ENCODE measurements at places on chromosomes 6 and 20. TPM values are rescaled to one million over a fixed set of nuclear protein-coding genes. Genes with fewer than 3 reads are reported as not detected.

The ARFGEF3 gene
- polyA plus RNA-seq = 7.3 TPM

The ZSWIM1 gene
- polyA plus RNA-seq = 17.3 TPM

The KCNQ5 gene
- polyA plus RNA-seq = 3.4 TPM

The SLC22A2 gene
- polyA plus RNA-seq = 0.04 TPM

The CALHM5 gene
- 0.91 TPM for polyA plus RNA-seq

The SPDEF gene
- 11.6 TPM for polyA plus RNA-seq

The PSORS1C2 gene
- 0.04 TPM for polyA plus RNA-seq

The BCAS1 gene
- 29.2 TPM for polyA plus RNA-seq

The GMEB2 gene
- 10.5 TPM for polyA plus RNA-seq

The PHF1 gene
- polyA plus RNA-seq = 50.1 TPM

The LY6G5C gene
- 2.6 TPM for polyA plus RNA-seq

The PI16 gene
- 0.81 TPM for polyA plus RNA-seq

The LGSN gene
- 0.04 TPM for polyA plus RNA-seq

The MOXD1 gene
- 13.6 TPM for polyA plus RNA-seq

The CCN6 gene
- 0.43 TPM for polyA plus RNA-seq

The BPI gene
- 0.21 TPM for polyA plus RNA-seq

The SNAI1 gene
- 4.4 TPM for polyA plus RNA-seq

The PACRG gene
- 1.5 TPM for polyA plus RNA-seq

The TBPL1 gene
- 27.4 TPM for polyA plus RNA-seq

The CPXM1 gene
- polyA plus RNA-seq = 28.6 TPM

The CRISP3 gene
- 0.06 TPM for polyA plus RNA-seq

The NMBR gene
- 0.09 TPM for polyA plus RNA-seq

The GSTA3 gene
- 0.12 TPM for polyA plus RNA-seq

The SYNE1 gene
- polyA plus RNA-seq = 28.2 TPM

The TTLL9 gene
- polyA plus RNA-seq = 1.0 TPM

The GPLD1 gene
- 2.2 TPM for polyA plus RNA-seq

The BNIP5 gene
- 11.2 TPM for polyA plus RNA-seq

The GNRH2 gene
- polyA plus RNA-seq = 1.2 TPM

The GGTLC1 gene
- polyA plus RNA-seq = 0.16 TPM
